MCF 10A (cell line): ENCODE measurements at places on chromosomes 5 and 9. TPM values are rescaled to one million over a fixed set of nuclear protein-coding genes. Genes with fewer than 3 reads are reported as not detected.

Gene GPSM1
- total RNA-seq = 15.5 and 16.4 TPM in 2 replicates

- peak; percentile 100 for DNase-seq
Measured at GRCh38 chr5:150789943-150790611, 11.5 kb downstream of the SMIM3 start.

DNA sequence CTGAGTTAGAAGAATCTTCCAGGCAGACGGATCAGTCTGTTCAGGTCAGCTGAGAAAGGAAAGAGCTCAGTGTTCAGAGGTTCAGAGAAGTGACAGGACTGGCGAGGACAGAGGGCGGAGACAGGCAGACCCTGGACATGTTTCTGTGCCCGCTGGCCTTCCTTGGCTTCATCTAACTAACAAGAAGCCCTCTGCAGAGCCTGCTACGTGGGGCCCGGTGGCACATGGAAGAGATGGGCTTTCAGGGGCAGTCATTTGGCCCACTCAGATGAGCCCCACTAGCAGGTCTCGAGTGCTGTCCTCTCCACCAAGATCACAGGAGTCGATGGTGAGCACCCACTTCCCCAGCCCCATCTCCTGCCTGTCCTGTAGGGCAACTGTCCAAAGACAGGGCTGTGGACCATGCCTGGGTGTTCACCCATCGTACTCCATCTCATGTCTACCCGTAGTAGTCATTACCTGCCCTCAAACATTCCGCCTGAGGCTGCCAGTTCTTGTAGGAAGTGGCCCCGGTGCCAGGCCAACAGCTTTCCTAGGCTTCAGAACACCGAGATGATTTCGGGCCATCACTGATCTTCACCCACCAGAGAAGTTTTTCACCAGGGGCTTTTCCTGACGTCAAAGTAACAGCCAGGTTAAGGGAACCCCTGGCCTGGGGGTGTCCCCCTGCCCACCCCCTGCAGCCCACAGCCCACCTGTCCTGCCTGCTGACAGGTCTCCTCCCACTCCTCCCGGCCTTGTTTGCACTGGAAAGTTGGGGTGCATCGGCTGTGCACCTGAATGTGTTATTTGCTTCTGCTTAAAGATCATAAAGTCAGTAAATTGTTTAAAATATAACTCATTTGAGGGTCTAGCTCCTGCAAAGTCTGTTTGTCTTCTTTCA lies 14.0 kb downstream of the IRX2 start:
- no peak for DNase-seq

Gene WDR36
- 43.8 and 52.3 TPM in 2 replicates for total RNA-seq

GRCh38 chr9:87276851-87277261 lies 220.8 kb upstream of the DAPK1 start:
- DNase-seq = no peak

- no peak for DNase-seq
Measured at GRCh38 chr9:68836788-68837187, 131.7 kb downstream of the PIP5K1B start.

GRCh38 chr5:50564079-50564478 lies 102.4 kb upstream of the PARP8 start:
- DNase-seq = no peak
